NCI-H1105 (cell line): ENCODE measurements at places on chromosomes 13 and 19.

DNA sequence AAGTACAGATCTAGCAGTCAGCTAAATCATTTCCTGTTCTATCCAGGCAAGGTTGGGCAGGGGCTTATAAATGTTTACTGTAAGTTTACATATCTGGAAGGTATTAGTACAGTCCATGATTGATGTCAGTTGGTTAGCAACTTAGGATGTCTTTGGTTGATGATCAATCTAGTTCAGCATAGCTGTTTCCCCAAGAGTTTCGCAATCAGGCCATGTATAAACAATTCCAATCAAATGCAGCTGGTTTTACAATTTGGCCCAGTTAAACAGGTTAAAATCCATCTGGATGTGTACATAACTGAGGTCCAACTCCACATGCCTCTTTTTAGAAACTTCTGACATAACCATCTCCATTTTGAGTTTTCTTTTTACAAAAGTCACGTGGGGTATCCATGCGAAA, 6.9 kb downstream of the ZNF221 start:
- no peak for DNase-seq

DNA sequence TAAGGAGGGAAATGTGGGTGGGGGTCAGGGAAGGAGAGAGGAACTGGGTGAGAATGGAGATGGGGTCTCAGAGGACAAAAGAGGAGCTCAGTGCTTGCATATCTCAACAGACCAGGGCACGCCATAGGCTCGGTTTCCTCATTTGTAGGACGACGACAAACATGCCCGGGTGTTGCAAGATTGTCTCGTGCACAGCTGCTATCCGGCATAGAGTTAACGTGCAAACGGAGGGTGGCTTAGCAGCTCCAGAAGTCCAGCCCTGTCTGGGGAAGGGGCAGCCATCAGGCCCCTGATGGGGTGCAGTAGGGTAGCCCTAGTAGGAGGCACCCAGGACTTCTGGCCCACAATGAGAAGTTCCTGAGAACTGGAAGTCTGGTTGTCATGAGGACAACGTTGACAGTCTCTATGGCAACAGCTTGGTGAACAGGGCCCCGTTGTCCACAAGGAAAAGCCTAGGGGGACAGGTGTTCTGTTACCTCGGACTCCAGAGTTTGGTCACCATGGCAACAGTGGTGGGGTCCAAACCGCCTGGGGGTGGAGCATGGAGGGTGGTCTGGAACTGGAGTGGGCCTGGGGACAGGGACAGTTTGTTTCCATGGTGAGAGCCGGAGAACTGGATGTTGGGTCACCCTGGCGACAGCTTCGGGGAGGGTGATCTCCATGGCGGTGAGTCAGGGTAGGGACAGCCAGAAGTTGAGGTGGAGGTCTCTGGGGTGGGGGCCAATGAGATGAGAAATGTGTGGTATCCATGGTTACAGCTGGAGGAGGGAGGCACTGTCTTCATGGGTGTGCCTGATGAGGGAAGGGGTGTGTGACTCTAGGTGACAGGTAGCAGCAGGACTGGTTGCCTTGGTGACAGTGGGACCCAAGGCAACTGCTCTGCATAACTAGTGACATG, 16.8 kb downstream of the TM6SF2 start:
- peak; percentile 71 for DNase-seq

GRCh38 chr19:52749780-52750179, 14.9 kb upstream of the ZNF611 start:
- DNase-seq, result no peak

- DNase-seq, result no peak
Measured at GRCh38 chr13:95924389-95924994, 128.7 kb downstream of the UGGT2 start.

- no peak for DNase-seq
Measured at GRCh38 chr13:75769141-75769905, 133.2 kb downstream of the LMO7 start.

DNA sequence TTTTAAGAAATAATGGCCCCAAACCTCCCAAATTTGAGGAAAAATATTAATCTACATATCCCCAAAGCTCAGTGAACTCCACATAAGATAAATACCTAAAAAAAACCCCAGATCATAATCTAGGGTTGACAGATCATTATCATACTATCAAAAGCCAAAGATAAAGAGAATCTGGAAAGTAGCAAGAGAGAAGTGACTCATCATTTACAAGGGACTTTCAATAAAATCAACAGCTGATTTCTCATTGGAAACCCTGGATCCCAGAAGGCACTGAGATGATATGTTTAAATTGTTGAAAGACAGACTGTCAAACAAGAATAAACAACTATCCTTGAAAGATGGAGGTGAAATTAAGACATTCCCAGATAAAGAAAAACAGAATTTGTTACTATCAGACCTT, 199.3 kb downstream of the KCNRG start:
- no peak for DNase-seq

- DNase-seq, result no peak
Measured at GRCh38 chr13:95564733-95565291, 12.3 kb downstream of the CLDN10 start.

GRCh38 chr19:13417054-13417453, 89.2 kb downstream of the CACNA1A start:
- DNase-seq, result no peak

DNA sequence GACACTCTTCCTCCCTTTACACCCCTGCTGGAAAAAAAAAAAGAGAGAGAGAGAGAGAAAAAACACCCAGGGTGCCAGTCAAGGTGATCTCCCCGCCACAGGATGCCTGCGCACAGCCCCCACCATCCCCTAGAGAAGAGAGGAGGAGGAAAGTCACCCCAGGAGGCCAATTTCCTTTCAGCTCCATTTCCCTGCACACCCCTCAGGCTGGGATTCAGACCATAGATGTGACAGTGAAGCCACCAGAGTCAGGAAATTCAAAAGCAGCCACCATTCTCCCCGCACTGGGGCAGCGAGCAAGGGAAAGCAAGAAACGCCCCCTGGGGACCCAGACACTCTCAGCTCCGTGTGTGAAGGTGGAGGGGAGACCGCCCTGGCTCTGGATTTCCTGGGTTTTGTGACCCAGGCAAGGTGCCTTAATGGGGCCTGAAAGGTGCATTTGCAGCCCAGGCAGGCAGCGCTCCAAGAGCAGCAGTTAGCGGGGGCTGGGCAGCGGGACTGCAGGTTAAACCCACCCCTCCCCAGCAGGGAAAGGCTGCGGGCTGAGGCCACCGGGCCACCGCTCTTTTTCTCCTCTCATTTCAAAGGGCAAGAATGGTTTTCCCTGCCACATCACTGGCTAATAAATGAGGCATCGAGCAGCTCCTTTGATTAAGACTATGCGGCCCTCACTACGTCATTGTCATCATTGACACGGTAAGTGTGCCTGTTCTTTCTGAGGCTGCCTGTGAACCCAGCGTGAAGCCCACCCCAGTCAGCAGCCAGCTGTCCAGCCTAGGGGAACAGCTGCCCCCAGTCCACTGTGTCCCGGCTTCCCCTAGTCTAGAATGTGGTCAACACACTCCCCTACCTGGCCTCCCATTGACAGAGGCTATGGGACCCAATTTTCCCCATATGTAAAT, 83.8 kb upstream of the TM9SF2 start:
- no peak for DNase-seq

GRCh38 chr13:46184277-46184699, 2.3 kb upstream of the LCP1 start:
- DNase-seq, result no peak

- DNase-seq, result no peak
Measured at GRCh38 chr13:50635504-50635903, 208.0 kb downstream of the DLEU7 start.

- DNase-seq, result no peak
Measured at GRCh38 chr19:21084343-21084742, 2.3 kb downstream of the ZNF714 start.

GRCh38 chr19:3514930-3515329, 8.8 kb downstream of the FZR1 start:
- DNase-seq, result no peak

DNA sequence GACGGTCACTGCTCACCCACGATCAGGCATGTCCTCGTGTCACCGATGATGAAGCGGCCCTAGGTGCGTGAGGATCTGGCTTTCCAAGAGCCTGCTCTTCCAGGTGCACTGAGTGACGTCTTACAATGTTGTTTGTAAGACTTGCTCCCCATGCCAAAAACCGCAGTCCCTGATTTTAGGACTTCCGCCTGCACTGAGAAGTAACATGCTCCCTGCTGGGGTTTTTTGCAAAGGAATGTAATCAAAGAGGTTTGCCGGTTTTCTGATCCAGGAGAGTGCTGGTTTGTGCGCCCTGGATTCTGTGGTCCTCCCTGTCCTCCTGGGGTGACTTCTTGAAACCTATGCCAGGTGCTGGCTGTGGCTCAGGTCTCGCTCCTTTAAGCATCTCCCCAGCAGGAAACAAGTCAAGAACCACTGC, 38.8 kb downstream of the MYO9B start:
- no peak for DNase-seq

GRCh38 chr13:57553932-57554331, 77.6 kb upstream of the PCDH17 start:
- no peak for DNase-seq

GRCh38 chr19:43575955-43576878, 616 bp downstream of the PINLYP start:
- no peak for DNase-seq

- DNase-seq, result no peak
Measured at GRCh38 chr13:62510906-62511655, 1095.4 kb upstream of the PCDH20 start.

GRCh38 chr19:2186071-2186846, 22.5 kb downstream of the DOT1L start:
- DNase-seq, result no peak

GRCh38 chr13:37070956-37071355, 11.5 kb upstream of the SUPT20H start:
- DNase-seq, result no peak

DNA sequence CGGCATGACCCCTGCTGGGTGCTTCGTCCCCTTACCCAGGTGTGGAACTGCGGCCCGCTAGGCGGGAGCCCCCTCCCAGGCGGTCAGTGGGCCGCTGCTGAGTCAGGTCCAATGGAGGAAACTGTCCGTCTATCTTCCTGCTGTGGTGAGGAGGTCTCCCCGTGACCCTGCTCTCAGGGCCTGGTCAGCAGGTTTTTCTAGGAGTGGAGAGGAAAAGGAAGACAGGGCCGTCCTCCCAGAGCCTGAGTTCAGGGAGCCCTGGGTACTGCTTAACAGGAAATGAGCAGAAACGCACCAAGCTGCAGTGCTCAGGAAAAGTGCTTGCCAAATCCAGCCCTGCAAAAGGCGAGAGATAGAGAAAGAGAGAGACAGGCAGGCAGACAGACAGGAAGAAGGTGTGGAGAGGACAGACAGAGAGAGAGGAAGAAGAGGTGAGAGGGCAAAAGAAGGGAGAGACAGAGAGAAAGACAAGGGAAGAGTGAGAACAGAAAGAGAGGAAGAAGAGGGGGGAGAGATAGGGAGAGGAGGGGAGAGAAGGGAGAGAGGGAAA, 10.3 kb downstream of the SH3GL1 start:
- no peak for DNase-seq

- no peak for DNase-seq
Measured at GRCh38 chr19:53868091-53868891, 608 bp downstream of the MYADM start.

DNA sequence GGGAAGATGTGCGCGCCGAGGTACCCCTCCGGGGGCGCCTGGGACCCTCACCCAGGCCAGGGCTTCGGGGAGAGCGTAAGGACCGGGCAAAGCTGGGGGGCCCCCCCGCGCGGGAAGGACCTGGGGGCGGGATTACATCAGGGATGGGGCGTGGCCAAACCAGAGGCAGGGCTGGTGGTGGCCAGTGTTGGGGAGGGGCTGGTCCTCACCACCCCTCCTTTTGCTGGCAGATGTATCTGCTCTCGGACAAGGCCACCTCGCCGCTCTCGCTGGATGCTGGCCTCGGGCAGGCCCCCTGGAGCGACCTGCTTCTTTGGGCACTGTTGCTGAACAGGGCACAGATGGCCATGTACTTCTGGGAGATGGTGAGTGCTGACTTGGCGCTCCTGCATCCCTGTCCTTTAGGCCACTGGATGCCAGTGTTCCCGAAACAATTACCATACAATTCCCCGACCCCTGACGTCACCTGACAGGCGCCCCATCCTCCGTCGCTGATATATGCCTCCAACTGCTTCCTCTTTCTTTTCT, 25.3 kb downstream of the TRPM4 start:
- DNase-seq, result no peak

DNA sequence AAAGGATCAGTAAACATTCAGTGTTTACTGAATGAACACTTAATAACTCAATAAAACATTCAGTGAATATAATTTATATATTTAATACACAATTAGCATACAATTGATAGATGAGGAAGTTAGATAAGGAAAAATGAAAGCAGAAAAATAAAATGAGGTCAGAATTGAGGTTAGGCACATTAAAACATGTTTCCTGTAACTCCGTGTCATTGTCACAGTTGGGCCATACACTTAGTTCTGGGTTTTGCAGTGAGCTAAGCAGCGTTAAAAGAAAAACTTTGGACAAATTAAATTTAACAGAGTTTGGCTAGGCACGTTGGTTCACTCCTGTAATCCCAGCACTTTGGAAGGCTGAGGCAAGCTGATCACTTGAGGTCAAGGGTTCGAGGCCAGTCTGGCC, 71.4 kb downstream of the MIPEP start:
- DNase-seq, result no peak

- DNase-seq, result no peak
Measured at GRCh38 chr19:3494051-3494450, 6.4 kb downstream of the DOHH start.

- DNase-seq, result no peak
Measured at GRCh38 chr13:109673477-109673876, 112.9 kb downstream of the IRS2 start.

DNA sequence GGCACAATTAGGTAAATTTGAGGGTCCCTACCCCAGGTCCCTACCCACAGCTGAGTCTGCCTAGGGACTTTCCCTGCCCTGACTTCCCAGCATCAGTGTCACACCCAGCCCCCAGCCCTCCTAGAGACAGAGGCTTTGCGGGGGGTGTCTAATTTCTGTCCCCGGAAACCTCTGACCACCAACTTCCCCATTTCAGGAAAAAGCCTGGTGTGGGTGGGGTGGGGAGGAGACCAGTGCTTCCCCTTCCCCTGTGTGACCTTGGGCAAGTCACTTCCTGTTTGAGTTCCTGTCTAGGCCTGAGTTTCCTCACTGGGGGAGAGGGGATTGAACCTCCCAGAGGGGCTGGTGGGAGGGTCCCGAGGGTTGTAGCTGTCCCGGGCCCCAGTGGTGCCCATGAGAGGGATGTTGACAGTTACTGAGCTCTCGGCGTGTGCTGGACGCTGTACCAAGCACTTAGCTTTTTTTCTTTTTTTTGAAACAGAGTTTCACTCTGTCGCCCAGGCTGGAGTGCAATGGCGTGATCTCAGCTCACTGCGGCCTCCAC, 7.9 kb downstream of the VASP start:
- no peak for DNase-seq

DNA sequence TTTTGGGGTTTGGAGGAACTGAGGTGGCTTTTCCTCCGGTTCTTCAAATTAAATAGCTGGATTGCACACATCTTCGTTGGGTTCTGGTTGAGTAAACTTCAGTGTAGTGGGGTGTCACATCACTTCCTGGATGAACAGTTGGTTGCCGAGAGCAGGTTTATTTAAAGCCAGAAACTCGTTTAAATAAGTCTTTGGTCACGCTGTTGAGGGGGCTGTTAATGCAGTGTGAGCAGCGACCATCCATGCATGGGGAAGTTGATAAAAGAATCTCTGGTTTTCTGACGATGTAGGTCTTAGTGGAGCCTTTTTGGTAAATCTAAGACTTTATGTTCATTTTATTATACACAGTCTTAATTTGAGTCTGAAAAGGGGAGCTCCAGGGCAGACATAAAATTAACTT, 351.2 kb upstream of the ARGLU1 start:
- DNase-seq, result no peak

GRCh38 chr13:71517004-71517403, 350.0 kb downstream of the DACH1 start:
- no peak for DNase-seq
